8988T (cell line): ENCODE measurements at places on chromosomes 4 and X.

DNA sequence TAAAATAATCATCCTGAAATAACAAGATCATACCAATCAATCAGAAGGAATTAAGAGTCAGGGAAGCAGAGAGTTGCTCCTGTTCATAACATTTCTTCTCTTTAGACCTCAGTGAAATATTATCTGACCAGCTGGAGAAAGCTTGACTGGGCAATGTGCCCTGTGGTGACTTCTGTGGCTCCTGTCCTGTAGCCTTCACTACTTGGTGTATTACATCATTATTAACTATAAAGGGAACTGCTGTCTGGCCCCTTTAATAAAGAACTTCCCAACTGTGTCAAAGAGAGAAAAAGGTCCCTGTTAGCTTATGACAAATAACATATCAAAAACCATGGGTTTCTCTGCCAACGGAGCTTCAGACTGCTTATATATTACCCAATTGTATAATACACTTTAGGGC is 18.0 kb downstream of the OPHN1 start:
- no peak for DNase-seq

DNA sequence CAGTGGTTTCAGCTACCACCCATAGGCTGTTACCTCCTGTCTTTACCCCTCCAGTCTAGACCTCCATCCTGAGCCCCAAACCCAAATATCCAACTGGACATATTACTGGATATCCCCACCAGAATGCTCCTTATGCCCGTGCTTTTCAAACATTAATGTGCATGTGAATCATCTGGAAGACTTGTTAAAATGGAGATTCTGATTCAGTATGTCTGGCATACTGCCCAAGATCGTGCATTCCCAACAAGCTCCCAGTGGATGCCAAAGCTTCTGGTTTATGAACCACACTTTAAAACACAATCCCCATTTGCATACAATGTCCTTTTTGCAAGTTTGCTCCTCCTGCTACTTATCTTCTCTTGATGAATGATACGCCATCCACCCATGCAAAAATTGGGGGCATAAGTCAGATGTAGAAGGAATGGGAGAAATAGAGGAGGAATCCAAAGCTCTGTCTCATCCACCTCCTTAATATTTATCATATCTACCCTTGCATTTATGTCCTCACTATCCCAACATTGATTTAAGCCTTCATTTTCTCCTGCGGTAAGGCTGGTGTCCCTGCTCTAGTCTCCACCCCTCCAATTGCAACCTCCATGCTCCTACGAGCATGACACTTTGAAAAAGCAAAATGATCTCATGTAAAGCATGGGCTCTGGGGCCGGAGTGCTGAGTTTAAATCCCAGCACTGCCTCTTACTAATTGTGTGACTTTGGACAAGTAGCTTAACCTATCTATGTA is 7.4 kb upstream of the PGRMC1 start:
- no peak for DNase-seq

- DNase-seq: no peak
Measured at GRCh38 chr4:140406292-140406691, 21.2 kb downstream of the CLGN start.

- DNase-seq: no peak
Measured at GRCh38 chrX:17703201-17703600, 34.1 kb upstream of the SCML1 start.

- no peak for DNase-seq
Measured at GRCh38 chr4:88382621-88383020, 4.0 kb downstream of the HERC6 start.

DNA sequence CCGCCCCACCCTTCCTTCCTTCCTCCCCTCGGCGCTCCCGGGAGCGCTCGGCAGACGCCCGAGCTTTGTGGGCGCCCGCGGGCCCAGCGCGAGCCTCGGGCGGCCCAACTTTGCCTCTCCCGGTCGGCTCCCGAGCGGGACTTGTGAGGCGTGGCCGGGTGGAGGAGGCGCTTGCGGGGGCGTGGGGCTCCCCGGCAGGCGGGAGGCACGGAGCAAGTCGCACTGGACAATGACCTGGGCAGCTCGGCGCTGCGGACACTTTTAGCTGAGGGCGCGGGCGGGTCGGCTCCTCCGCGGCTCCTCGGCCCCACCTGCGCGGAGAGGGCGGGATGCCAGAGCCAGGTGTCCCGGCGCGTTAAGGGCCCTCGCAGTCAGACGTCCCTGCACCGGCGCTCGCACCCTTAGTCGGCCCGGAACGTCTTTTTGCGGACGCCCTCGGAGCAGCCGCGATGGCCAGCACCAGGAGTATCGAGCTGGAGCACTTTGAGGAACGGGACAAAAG is 385 bp downstream of the DCLK2 start:
- DNase-seq: no peak

- DNase-seq: no peak
Measured at GRCh38 chrX:9627922-9628321, 137.7 kb downstream of the GPR143 start.

DNA sequence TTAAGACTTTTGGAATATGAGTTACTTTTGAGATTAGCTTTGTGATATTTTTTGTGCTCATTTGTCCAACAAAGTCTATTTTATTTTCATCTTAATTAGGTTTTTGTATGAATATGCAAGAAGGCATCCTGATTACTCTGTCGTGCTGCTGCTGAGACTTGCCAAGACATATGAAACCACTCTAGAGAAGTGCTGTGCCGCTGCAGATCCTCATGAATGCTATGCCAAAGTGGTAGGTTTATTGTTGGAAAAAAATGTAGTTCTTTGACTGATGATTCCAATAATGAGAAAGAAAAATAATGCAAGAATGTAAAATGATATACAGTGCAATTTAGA is 10.8 kb downstream of the ALB start:
- no peak for DNase-seq

DNA sequence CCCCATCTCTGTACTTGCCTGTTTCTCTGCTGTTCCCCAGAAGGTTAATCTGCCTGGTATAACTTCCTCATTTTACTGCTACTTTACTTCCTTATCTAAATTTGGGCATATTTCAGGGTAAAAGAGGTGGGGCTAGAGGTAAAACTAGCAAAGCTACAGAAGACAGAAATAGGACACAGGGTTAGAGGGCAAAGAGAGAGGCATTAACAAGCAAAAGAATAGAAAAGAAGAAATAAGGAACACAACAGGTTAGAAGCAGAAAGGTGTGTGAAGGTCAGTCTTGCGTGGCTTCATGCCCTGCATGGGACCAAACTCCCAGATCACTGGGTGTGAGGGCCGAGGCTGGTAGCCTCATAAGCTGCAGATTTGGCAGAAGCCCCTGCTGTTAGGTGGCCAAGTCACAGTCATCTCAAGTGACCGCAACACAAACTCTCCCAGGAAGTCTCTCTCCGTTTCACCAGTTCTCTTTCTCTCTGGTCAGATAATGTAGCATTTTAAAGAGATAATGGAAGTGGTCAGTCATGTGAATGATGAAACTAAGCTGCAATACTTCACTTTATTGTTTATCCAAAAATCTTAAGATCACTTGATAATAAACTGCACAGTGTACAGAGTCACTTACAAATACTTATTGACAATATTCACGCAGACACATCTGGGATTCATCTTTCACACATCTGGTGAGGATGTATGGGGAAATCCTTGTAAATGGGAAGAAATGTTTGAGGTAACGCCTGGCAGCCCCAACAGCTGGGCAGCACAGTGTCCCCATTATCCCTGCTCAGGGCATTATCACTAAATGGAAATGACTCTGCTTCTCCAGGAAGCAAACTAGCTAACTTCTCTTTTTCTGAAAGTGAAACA is 16.4 kb downstream of the TMEM154 start:
- DNase-seq: no peak

GRCh38 chr4:24772061-24772705 is 23.2 kb upstream of the SOD3 start:
- no peak for DNase-seq

GRCh38 chrX:48540028-48540375 is 488 bp downstream of the TBC1D25 start:
- DNase-seq: no peak

DNA sequence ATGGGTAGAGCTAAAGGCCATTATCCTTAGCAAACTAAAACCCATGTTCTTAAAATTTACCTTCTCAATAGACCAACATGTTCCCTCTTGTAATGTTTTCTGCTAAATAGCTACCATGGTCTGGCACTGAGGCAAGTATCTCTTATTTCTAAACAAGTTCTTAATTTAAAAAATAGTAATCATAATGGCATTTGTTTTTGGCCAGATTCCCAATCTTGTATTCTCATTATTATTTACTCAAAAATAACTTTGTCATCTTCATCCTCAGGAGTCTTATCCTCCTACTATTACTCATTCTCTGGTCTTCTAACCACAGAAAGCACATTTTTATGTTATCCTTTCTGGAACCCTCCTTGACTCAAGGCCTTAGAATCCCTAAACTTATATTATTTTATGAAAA is 931.2 kb downstream of the CCSER1 start:
- DNase-seq: no peak

DNA sequence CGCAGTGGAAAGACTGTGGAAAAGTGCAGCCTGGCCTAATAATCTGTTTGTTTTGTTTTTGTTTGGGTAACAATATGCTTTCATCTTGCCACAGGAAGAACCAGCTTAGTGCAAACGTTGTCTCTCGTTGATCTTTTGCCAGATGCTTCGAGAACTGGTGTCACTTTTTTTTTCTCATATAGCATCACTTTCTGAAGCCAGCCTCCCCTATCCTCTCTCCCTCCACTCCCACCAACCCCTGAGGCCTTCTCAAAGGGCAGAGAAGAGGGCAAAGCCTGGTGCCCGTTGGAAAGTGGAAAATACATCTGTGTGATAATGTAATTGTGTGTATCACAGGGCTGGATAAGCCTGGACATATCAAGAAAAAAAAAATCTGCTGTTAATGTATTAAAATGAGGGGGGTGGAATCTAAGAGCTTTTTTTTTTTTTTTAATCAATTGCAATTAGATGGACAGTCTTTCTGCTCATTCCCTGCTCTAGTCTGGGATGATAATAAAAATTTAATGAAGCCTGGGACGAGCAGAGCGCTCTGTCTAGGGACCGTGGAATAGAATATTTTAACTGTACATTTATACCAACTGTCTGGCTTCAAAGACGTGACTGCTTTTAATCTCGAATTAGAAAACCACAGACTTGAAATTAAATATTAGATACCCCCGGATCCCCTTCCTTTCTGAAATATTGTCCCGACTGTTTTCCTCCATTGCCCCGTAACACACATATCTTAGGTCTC is 8.1 kb downstream of the POU4F2 start:
- DNase-seq: no peak

GRCh38 chr4:11741190-11741652 is 312.5 kb upstream of the HS3ST1 start:
- DNase-seq: no peak

DNA sequence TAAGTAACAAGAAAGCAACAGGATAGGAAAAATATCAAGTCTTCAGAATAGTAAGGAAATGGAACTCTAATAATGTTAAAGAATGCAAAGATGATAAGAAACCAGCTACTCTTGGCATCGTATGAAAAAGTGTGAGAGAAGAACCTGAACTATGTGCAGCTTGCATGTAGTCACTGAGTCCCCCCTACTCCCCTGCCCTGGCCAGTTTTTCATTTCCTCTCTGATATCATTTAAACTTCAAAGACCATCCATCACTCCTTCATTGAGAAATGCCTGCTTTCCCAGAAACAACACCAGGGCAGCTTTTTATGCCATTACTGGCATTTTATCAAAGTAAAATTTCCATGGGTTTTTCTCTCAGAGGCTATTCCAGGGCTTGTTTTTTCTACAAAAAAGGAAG is 28.1 kb downstream of the INPP4B start:
- no peak for DNase-seq

DNA sequence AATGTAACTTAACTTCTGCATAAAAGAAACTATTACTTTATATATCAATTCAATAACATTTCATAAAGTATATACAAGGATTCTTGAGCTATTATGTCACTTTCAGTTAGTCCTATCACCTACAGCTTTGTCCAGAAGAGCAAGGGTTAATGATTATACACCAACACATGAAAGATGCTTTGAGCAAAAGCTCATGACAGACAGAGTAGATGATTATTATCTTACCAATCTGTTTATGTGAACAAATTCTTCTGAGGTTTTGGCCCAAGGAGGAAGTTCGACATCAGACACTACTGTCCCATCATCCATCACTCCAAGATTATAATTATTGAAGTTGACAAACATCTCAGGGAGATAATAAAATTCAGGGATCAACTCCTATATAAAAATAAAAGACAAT is 166.7 kb upstream of the MAB21L2 start:
- DNase-seq: no peak

DNA sequence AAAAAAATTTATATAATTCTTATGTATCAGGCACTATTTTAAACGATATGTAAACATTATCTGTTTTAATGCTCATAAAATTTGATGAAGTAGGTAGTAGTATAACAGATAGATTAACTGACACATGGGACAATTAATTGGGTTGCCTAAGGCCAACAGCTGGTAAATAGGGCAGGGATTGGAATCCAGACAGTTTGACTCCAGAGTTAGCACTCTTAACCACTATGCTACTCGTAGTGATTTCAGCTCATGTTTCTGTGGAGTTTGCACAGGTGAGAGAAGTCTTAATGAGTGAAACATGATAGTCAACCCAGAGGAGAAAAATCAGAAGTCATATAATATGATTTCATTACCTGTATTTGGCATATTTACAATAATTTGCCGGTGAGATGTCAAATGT is 126.0 kb upstream of the WDFY3 start:
- DNase-seq: no peak

DNA sequence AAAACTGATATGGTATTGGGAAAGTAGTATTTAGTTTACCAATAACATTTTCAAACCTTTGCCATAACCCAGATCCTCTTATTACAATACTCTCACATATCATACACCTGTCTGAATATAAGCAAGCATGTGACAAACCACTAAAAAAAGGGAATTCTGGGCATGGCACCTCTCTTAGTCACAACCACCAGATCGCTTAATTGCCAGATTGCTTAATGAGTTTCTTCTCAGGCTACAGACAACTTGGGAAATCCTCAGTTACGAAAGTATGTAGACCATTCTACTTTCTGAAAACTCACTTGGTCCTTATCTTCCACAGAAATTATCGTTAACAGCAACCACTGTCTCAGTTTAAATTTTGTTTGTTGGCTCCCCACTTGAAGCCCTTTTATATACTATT is 2.1 kb downstream of the NAF1 start:
- no peak for DNase-seq

- DNase-seq: no peak
Measured at GRCh38 chr4:186806679-186807421, 83.2 kb upstream of the FAT1 start.

- DNase-seq: no peak
Measured at GRCh38 chr4:15983610-15984009, 20.6 kb upstream of the FGFBP2 start.

DNA sequence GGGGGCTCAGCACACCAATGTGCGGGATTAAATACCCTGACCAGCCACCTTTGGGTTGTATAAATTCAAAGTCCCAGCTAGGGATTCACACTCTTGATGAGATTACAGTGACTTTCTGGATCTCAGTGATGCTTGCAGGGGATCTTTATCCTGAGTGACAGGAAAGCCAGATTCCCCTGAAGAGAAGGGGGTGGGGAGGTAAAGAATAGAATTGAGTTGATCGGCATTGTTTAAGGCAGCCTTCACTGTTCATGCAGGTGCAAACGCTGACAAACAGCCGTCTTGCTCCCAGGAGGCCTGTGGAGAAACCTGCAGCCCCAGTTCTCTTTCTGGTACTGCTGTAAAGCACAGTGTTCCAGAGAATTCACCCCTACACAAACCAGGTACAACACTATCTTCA is 19.0 kb downstream of the CXXC4 start:
- DNase-seq: no peak

GRCh38 chr4:168503652-168504362 is 7.0 kb downstream of the PALLD start:
- no peak for DNase-seq
